ENCODE measurements at places on chromosomes 1 and 21. TPM values are rescaled to one million over a fixed set of nuclear protein-coding genes. Genes with fewer than 3 reads are reported as not detected.
A peak's percentile ranks its signal among the peaks of the same experiment; 100 is the strongest.

C1orf94 gene
- total RNA-seq: not detected

C8B gene
- not detected for total RNA-seq

DNA sequence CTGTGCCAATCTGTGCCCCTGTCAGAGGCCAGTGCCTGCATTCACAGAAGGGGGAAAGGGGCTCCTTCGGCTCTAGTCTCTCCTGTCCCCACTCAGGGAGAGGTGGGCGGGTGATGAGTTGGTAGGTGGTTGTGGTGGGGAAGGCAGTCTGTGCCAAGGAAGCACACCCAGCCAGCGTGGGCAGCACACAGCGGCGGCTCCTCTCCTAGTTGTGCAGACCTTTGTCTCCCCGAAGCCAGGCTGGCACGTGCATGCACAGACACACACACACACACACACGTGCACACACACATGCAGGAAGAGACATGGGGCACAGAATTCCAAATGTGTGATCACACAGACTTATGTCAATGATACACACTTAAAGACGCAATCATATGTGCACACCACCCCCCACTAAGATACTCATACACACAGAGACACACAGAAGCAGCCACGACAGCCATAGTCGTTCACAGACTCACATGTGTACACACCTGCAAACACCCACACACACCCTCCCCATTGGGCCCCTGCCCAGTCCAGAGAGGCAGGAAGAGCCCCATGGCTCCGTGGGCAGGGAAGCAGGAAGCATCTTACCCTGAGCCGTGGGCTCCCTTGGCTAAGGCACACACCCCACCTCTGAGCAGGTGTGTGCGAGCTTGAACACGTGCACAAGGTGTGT lies 16.4 kb downstream of the RIMS3 start:
- no peak for DNase-seq

DNA sequence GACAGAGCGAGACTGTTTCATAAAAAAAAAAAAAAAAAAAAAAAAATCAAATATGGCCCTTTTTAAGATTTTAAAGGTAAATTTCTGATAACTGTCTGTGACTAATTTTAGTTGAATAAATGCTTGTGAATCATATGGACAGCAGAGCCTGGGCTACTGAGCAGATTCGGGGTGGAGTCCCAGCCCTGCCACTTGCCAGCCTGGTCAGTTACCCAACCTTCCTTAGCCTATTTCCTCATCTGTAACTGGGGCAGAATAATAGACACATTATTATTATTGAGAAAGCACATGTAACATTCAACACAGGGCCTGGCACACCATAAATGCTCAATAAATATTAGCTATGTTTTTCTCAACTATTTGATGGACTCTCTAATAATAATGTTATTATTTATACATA lies 11.2 kb upstream of the H3-3A start:
- DNase-seq: no peak

- DNase-seq: no peak
These were observed 62.3 kb upstream of the RUNX1 start for GRCh38 chr21:35111321-35111930.

KCNT2 gene
- total RNA-seq: 0.12 TPM

NR1I3 gene
- total RNA-seq: not detected

GRCh38 chr1:169676001-169676400 lies 35.4 kb downstream of the SELL start:
- no peak for DNase-seq

ZNF648 gene
- not detected for total RNA-seq

DNA sequence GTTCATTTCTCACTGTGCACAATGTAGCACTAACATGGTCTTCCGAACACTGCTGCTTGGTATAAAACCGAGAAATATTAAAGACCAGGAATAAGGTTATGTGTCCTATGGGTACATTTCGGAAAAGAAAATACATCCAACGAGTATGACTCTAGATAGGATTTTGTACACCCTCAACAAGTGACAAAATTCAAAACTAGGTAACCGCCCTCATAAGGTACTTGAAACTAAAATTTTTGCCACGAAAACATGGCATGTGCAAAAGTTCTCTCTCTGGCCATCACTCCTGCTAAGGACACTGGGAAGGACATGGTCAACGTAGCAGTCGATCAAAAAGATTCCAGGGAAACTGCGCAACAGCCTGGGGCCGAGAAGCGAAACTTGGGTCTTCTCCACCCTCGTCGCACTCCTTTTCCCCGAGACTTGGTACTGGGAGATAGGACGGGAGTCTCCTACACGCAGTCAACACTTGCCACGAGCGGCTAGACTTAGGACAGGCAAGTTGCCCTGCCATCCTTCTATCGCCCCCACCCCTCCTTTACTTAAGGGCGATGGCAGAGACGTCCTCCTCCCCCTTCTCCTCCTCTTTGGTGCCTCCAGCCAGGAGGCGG lies 338 bp upstream of the TOR1AIP1 start:
- no peak for DNase-seq

DNA sequence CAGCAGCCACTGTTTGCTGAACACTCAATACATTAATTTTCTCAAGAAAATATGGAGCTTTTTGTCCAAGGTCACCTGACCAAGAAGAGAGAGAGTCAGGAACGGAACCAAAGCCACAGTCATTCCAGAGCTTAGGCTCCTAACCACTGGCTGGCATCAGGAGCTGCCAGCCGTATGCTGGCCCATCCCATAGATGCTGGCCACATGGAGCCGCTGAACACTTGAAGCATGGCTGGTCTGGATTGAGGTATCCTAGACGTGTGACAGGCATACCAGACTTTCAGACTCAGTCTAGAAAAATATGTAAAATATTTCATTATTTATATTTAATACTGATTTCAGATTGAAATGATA lies 458.7 kb downstream of the MATN1 start:
- no peak for DNase-seq

ESPN gene
- total RNA-seq: 4.8 TPM

DNA sequence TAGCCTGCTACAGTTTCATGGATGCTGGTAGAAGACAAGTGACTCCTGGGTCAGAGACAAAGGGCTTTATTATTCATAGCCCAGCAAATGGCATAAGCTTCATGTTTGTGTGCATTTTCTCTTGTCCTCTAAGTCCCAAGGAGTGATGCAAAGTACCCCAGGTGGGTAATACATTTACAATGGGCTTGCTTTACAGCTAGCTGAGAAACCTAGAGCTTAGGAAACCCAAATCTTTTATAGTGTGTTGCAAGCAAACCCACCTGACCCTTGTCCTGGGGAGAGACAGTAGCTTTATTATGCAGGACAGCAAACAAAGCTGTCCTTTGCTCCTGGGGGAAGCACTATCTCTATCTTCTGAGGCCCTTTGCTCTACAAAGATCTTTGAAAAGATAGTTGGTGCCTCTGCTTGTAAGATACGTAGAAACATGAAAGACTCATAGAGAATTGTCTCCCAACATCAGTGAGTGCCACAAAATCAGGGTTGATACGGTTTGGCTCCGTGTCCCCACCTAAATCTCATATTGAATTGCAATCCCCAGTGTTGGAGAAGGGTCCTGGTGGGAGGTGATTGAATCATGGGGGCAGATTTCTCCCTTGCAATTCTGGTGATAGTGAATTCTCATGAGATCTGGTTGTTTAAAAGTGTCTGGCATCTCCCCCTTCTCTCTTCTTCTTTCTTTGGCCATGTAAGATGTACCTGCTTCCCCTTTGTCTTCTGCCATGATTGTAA lies 315.8 kb upstream of the USP24 start:
- DNase-seq: no peak

GRCh38 chr1:18644446-18644845 lies 13.8 kb downstream of the PAX7 start:
- DNase-seq: no peak

GPN2 gene
- total RNA-seq: 16.1 TPM

TRIM63 gene
- not detected for total RNA-seq

DNA sequence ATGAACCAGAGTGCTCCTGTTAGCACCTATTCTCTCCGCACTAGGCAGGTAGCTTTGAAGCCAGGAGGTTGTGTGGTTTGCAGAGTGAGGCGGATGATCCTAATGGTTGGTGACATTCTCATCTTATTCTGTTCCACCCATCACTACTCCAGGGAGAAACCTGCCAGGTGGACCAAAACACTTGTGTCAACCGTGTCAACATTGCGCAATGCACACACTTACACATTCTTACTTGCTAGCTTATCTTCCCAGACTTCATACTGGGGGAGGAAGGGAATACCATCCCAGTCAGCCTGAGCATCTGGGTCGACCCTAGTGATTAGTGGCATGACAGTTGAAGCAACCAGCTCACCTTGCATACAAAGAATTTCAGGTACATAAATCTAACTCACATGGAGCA lies 236.9 kb downstream of the RPS6KC1 start:
- DNase-seq: no peak

RAB25 gene
- not detected for total RNA-seq

DNA sequence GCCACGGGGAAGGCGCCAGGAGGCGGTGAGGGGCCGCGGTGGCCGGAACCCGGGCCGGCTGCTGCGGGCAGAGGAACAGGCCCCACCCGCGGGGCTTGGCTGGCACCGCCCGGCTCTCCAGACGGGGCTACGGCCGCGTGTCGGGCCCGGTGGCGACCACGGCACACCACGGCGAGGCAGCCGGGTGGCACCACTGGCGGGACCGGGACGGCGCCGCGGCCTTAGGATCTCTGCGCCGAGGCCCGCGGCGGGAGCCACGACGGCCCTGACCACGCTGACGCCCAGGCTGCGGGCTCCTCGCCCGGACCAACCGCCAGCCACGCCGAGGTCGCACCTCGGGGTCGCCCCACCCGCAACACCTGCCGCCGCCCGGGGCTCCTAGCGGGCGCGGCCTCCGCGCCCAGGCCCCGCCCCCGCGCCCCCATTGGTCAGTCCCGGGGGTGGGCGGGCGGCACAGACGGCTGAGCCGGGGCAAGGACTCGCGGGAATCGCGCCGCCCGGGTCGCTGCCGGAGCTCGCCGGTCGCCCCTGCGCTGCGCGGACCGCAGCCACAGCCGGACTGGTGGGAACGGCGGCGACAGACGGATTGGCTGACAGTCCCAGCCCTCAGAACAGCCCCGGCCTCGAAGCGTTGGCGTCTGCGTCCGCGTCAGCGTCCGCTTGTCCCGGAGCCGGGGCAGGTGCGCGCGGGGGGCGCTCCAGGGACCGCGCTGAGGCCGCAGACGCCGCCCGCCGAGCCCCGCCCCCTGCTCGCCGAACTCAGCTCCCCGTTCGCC lies at the start of gene BMP8A:
Gene BMP8A, plus strand, starts transcription at position 491 of the 776 bp plus-strand sequence. CDS start 356 bp downstream, outside the sequence.
- peak; percentile 63 for DNase-seq

DNA sequence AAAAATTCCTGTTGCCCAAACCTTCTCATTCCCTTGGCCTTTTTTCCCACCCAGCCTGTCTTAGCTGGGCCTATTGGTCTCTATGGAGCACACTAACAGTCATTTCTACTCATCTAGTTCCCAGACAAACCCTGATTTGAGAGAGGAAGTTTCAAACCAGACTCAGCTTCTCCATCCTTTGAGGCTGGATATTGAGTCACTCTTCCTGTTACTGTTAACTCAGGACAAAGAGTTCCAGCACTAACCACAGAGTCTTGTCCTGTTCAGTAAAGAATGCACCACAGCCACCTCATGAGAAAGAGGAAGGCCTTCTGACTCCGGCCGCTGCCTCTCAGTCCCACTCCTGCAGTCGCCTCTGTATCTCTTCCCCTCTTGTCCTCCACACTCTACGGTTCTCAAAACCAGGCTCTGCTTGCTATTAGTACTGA lies 137.8 kb downstream of the PTPRC start:
- no peak for DNase-seq

GRCh38 chr1:111720274-111720976 lies 18.8 kb downstream of the INKA2 start:
- no peak for DNase-seq

DNA sequence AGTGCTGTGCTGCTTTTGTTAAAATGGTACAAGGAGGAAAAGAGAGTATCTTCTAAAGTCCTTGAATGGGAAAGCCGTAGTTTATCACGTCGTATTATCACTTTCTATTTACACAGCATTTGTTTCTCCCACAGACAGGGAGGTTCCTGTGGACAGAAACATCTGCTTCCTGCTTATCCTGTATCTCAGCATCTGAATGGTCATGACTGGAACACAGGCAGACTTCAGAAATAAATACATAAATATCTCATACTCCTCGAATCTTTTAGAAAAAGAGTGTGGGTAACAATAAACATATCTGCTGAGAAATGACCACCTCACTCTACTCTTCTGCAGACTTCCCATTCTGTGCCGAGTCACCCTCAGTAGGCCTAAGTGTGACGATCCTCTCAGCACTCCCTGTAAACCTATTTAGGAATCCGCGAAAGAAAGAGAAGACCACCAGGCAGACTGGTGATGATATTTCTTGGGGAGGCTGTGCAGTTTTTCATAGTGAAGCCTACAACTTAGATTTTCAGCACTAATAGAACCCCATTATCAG lies 393.5 kb downstream of the SMYD3 start:
- DNase-seq: no peak

DNA sequence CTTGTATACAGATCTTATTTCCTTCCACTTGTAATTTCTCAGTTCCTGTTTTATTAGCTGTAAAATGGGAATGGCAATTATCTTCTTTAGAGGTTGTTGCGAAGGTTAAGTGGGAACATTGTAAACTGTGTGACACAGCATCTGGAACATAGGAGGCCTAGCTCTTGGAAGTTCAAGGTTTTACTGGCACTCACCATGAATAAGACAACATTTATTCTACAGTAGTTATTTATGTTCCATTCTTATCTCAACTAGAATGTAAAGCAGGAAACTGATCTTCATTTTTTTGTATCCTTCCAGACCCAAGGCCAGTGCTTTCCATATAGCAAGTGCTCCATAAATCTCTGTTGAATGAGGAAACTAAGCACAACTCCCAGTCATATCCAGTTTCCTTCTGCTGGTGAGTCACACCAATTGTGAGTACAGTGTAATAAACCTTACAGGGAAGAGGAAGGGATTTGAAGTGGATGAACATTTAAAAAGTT lies 1.4 kb downstream of the BCL10 start:
- peak; percentile 60 for DNase-seq

DNA sequence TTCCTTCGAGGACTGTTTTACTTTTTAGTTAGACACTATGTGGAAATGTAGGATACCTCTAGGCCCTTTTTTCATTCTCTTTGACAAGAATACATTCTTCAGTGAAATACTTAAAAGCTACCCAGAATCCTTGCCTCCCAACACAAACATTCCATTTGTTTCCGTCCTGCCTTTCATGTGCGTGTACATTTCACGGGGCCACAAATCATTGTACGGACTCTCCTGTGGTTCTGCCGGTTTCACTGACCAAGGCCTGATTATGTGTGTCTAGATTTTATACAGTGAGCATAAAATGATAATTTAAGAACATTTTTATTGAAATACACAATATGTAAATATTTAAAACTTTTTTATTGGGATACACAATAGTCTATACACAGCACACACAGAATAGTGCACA lies 76.4 kb downstream of the RUNX3 start:
- DNase-seq: no peak

CRYZ gene
- total RNA-seq: 197 TPM

DNA sequence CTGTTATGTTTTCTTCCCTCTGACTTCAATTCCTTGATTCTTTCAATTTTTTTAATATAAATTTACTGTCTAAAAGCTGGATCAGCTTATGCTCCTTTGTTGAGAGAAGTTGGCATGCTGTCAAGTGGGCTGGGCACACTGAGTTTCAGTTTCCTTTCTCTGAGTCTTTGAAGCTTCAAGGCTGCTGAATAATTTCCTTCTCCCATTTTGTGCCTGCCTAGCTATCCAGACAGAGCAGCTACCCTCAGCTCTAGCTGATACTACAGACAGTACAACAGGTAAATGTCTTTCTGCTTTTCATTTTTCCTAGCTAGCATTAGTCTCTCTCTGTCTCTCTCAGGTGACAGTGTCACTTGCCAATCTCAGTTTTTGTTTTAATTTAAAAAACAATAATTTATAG lies at the start of gene IFI44:
Gene IFI44, plus strand, starts transcription at position 204 of the 400 bp plus-strand sequence. CDS start 365 bp downstream, outside the sequence.
- peak; percentile 42 for DNase-seq

DCST1 gene
- total RNA-seq: not detected

- no peak for DNase-seq
These were observed 633.7 kb downstream of the LRRIQ3 start for GRCh38 chr1:73564294-73564693.

PLPPR5 gene
- total RNA-seq: 4.3 TPM
